ENCODE measurements at places on chromosomes 6 and 20. TPM values are rescaled to one million over a fixed set of nuclear protein-coding genes. Genes with fewer than 3 reads are reported as not detected.

The SYNGAP1 gene
- total RNA-seq, result 17.7 TPM

The SLC22A7 gene
- total RNA-seq, result not detected

The TMEM74B gene
- total RNA-seq, result 0.44 TPM

The SH3BGRL2 gene
- 27.4 TPM for total RNA-seq

DNA sequence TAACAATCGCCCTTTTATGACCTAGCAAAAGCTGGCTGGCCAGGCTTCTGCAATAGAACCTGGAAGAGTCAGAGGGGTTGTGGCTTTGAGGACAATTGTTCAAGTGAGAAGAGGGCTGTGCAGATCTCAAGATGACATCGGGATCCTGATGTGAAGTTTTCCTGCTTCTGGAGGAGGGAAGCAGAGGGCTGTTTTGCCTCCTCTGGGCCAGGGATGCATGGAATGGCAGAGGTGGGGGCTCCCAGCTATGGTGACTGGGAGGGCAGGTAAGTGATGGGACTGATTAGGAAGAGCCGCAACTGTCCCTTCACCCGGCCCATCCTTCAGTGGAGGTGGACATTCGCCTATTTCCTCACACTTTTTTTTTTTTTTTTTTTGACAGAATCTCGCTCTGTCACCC, 43.4 kb upstream of the BLCAP start:
- no peak overlapping the region for H3K27ac ChIP-seq
- no peaks in the 10 kb centered on the region for H3K36me3 ChIP-seq
- no peaks in the 10 kb centered on the region for H3K4me1 ChIP-seq
- H3K27me3 ChIP-seq, result peaks cover 71% of the 10 kb centered on the region
- no peak for DNase-seq

GRCh38 chr20:23097636-23098580, 11.8 kb upstream of the CD93 start:
- no peaks in the 10 kb centered on the region for H3K36me3 ChIP-seq
- no peaks in the 10 kb centered on the region for H3K27me3 ChIP-seq
- no peak overlapping the region for H3K4me3 ChIP-seq
- no peak for DNase-seq

GRCh38 chr6:38151580-38152500, 332.3 kb downstream of the ZFAND3 start:
- DNase-seq, result no peak
- no peaks in the 10 kb centered on the region for H3K4me1 ChIP-seq
- no peak overlapping the region for H3K27ac ChIP-seq
- no peaks in the 10 kb centered on the region for H3K27me3 ChIP-seq
- H3K36me3 ChIP-seq, result no peaks in the 10 kb centered on the region

DNA sequence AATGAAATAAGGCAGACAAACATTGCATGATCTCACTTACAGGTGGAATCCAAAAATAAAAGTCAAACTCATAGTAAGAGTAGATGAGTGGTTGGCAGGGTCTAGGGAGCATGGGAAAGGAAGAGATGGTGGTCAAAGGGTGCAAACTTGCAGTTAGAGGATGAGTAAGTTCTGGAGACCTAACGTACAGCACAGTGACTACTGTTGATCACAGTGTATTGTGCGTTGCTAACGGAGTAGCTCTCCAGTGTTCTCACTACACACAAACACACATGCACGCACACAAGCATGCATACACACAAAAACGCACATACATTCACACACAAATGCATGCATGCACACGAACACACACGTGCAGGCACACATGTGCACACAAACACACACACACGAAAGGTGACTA, 54.9 kb downstream of the LY86 start:
- no peaks in the 10 kb centered on the region for H3K27me3 ChIP-seq
- no peak overlapping the region for H3K4me3 ChIP-seq
- no peaks in the 10 kb centered on the region for H3K4me1 ChIP-seq
- H3K36me3 ChIP-seq, result no peaks in the 10 kb centered on the region
- no peak overlapping the region for H3K27ac ChIP-seq
- DNase-seq, result no peak

DNA sequence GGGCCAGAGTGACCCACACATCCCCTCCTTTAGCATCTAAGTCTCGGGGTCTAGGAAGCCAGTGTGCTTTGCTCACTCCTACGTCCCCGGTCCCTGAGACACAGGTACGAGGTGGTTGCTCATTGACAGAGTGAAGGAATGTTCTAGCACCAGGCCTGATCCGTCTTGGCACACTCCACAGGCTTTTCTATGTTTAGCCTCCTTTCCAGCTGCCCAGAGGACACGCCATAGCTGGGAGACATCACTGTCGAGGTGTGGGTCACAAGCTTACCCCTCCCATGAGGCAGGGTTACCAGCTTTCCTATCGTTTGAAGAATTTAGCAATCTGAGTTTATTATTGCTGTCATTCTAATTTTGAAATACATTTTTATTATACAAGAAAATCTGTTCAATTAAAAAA, 30.4 kb upstream of the IER3 start:
- H3K4me3 ChIP-seq, result no peak overlapping the region
- no peaks in the 10 kb centered on the region for H3K27me3 ChIP-seq
- peaks cover 37% of the 10 kb centered on the region for H3K4me1 ChIP-seq
- DNase-seq, result no peak
- H3K36me3 ChIP-seq, result no peaks in the 10 kb centered on the region

- no peak for DNase-seq
- H3K4me3 ChIP-seq, result no peak overlapping the region
- H3K27ac ChIP-seq, result no peak overlapping the region
- H3K4me1 ChIP-seq, result peaks cover 45% of the 10 kb centered on the region
- peaks cover 7% of the 10 kb centered on the region for H3K36me3 ChIP-seq
Measured at GRCh38 chr20:43926287-43927050, 11.8 kb downstream of the TOX2 start.

- no peak for DNase-seq
- H3K4me3 ChIP-seq, result no peak overlapping the region
- no peaks in the 10 kb centered on the region for H3K4me1 ChIP-seq
Measured at GRCh38 chr6:90148867-90149266, 147.8 kb downstream of the BACH2 start.

DNA sequence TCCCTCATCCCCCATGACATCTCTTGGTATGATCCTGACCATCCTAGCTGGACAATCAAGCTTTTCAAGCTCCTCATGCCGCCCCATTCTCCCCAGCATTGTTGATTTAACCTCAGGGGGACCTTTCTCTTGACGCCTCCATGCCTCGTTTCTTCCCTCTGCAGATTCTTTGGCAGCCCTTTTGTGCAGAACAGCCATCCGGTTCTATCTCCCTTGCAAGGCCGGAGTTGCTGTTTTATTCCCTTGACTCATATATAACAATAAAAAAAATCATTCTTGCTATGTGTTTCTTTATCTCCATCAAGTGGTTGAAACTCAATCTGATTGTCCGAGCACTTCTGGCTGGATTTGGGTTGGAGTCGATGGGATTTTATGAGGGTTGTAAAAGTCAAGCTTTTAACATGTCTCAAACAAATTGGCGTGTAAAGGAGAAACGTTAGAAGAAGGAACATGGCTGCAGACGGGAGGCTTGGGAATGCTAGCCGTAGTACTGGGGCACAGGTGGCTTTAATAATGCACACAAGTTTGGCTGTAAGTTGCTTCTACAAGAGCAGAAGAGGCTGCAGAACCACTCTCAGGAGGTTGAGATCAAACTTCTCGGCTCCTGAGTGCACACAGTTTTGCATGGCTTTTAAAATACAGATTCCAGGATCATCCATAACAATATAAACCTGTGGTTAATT, 3.9 kb upstream of the SULF2 start:
- no peak overlapping the region for H3K4me3 ChIP-seq
- H3K27me3 ChIP-seq, result no peaks in the 10 kb centered on the region
- H3K36me3 ChIP-seq, result no peaks in the 10 kb centered on the region
- peaks cover 74% of the 10 kb centered on the region for H3K4me1 ChIP-seq
- peak overlapping the region; percentile 95 for H3K27ac ChIP-seq

DNA sequence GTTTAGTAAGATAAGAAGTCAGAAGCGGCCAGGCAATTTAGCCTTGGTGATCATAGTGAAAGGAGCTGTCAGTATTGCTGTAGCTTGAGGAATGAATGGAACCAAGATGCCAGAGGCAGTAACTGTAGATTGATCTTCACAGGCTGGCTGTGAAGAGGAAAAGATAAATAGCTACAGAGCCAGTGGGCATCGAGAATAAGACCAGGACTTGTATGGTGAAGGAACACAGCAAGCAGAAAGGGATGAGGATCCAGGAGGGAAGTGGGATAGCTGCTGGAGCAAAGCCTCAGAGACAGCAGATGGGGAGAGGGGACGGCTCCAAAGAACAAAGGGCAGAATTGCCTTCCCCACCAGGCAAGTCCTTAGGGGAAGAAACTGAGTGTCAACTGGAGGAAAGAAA, 294.4 kb upstream of the PLN start:
- H3K4me1 ChIP-seq, result no peaks in the 10 kb centered on the region
- H3K36me3 ChIP-seq, result no peaks in the 10 kb centered on the region
- H3K4me3 ChIP-seq, result no peak overlapping the region

GRCh38 chr6:13604546-13605416, 10.4 kb upstream of the NOL7 start:
- no peaks in the 10 kb centered on the region for H3K27me3 ChIP-seq
- H3K27ac ChIP-seq, result no peak overlapping the region
- no peaks in the 10 kb centered on the region for H3K4me1 ChIP-seq
- H3K4me3 ChIP-seq, result no peak overlapping the region

DNA sequence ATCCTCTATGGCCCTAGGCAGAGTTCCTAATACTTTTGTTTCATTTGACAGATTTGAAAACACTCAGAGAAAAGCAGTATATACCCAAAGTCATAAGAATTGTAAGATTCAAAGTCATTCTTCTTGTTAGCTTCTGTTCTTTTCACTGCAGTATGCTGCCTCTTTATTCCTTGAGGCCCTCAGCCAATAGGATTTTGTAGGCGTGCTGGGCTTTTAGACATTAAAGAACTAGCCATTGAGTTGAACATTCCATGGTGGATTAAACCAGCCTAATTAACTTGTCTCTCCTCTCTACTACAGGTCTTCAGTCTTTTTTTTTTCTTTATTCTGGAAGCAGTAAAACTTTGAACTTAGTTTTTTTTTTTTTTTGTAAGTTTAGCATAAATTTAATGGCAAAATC, 186.3 kb downstream of the PLCB4 start:
- no peaks in the 10 kb centered on the region for H3K36me3 ChIP-seq
- H3K27me3 ChIP-seq, result no peaks in the 10 kb centered on the region
- H3K4me1 ChIP-seq, result no peaks in the 10 kb centered on the region
- no peak overlapping the region for H3K27ac ChIP-seq
- H3K4me3 ChIP-seq, result no peak overlapping the region
- DNase-seq, result no peak

Measured in PC-9 (cell line).